Hematopoietic multipotent progenitor cell (in vitro differentiated cells): ENCODE measurements at places on chromosomes 3 and 15. TPM values are rescaled to one million over a fixed set of nuclear protein-coding genes. Genes with fewer than 3 reads are reported as not detected.

Gene CATSPER2
- total RNA-seq = 3.2 TPM

Gene CPA3
- 80.5 TPM for total RNA-seq

Gene CHRD
- total RNA-seq = under 0.01 TPM

Gene SLC28A1
- not detected for total RNA-seq

GRCh38 chr15:58992181-58992580 is 4.7 kb downstream of the RNF111 start:
- no peak for DNase-seq

GRCh38 chr15:26771168-26771567 is 1.7 kb downstream of the GABRB3 start:
- DNase-seq = no peak

- no peak for DNase-seq
These were observed 38.7 kb downstream of the ANXA2 start for GRCh38 chr15:60358935-60359682.

DNA sequence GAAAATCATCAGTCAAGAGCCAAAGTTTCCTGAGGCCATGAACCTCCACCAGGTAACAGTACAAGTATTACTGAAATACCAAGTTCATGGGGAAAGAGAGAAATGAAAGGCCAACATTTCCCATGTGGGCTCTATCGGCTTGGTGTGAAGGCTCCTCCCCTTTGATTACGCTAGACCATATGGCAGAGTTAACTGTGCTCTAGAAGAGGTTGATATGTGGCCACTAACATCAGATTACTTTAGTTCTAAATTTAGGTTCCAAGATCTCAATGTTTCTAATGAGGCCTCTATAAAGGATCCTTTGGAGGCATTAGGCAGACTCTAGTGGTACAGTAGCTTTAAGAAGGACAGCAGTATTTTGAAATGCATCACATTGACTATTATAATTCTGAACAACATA is 127.1 kb downstream of the SEMA6D start:
- DNase-seq = no peak

GRCh38 chr3:190497811-190498210 is 16.1 kb upstream of the IL1RAP start:
- DNase-seq = no peak

GRCh38 chr15:52093167-52093538 is 19.4 kb downstream of the BCL2L10 start:
- DNase-seq = no peak
